Tibial artery (tissue), 4 donors: ENCODE measurements at places on chromosomes 7 and 10.

- no peak for DNase-seq
Measured at GRCh38 chr10:35347121-35347562, 10.8 kb downstream of the CCNY start.

DNA sequence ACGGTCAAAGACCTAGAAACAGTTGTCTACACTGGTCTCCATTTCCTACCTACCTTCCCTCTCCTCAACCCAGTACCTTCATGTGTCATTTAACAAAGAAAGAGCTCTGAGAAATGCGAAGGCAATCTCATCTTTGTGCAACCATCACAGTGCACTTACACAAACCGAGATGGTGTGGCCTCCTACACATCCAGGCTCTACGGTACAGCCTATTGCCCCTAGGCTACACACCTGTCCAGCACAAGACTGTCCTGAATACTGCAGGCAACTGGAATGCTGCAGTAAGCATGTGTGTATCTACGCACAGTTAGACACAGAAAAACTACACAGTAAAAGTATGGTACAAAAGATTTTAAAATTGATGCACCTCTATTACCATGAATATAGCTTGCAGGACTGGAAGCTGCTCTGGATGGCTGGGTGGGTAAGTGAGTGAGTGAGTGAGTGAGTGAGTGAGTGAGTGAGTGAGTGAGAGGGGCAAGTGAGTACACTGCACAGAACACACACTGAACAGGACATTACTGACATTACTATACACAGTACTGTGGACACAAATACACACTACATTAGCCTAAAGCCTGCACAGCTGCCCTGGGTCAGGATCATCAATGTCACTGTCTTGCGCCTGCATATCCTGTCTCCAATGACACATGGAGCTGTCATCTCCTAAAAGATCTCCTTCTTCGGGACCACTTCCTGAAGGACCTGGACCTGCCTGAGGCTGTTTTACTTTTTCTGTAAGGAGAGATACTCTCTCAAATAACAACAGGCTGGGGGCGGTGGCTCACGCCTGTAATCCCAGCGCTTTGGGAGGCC, 18.5 kb downstream of the ITGB1 start:
- no peak for DNase-seq

DNA sequence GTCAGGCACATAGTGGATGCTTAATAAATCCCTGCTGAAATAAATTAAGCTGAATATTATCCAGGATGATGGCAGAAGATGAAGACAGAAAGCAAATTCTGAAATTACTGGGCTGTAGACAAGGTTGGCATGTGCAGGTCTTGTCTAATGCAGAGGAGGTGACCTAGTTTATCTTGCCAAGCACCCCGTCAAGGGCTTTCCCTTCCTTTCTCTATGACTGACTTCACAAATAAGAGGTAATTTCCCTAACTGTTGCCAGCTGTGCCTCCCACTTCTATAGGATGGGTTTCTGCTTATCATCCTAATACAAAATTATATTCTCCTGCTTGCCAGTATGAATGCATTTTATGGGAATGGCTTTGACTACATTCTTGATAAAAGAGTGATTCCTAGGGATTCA, 38.0 kb downstream of the LHFPL3 start:
- DNase-seq: no peak

- no peak for DNase-seq
Measured at GRCh38 chr10:4131407-4132215, 346.6 kb upstream of the KLF6 start.

GRCh38 chr10:70097459-70097858, 35.2 kb downstream of the AIFM2 start:
- no peak for DNase-seq

- DNase-seq: no peak
Measured at GRCh38 chr7:124056234-124056633, 23.4 kb upstream of the TMEM229A start.

DNA sequence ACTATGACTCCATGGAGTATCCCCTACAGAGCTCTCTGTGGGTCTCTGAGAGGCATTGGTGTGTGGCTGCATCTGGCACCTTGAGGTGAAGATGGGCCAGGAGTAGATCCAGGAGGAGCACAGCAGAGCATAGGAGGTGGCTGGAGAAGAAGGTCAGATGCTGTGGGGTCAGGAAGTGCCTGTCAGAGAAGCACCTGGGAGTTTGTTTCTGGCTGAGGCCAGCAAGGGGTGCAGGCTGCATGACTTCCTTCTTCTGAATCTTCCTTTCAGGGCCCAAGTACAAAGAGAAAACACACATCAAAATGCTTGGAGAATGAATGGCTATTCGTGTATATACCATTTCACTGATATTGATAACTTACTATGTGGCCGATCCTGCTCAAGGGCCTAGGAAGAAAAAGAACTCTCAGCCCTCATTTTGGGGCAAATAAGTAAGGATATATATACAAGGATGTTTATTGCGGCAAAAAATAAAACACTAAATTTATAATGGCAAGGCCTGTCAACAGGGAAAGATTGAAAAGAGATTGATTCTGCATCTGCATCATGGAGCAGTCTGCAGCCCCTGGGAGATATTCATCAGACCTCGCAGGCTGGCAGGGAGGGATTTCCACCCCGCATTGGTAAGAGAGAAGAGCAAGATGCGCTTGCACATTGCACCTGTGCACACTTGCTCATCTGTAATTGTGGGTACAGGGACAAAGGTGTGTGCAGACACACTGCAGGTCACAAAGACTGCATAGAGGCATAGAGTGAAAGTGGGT, 39.2 kb downstream of the PTPRE start:
- no peak for DNase-seq

GRCh38 chr10:58140054-58140453, 127.6 kb downstream of the IPMK start:
- no peak for DNase-seq

DNA sequence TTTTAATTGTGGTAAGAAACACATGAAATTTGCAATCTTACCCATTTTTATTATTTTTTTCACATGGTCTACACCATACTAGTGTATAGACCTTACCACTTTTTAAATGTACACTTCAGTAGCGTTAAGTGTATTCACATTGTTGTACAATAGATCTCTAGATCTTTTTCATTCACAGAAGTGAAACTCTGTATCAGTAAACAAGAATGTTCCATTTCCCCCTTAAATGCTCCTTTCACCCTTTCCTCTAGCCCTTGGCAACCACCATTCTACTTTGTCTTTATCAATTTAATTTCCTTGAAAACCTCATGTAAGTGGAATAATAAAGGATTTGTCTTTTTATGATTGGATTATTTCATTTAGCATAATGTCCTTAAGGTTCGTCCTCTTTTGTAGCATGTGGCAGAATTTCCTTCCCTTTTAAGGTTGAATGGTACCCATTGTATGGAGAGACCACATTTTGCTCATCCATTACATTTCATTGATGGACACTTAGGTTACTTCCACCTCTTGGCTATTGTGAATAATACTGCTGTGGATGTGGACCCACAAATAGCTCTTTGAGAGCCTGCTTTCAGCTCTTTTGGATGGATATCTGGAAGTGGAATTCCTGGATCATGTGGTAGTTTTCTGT, 45.7 kb downstream of the SNX10 start:
- DNase-seq: no peak

GRCh38 chr7:114942446-114943175, 20.7 kb downstream of the MDFIC start:
- DNase-seq: no peak

DNA sequence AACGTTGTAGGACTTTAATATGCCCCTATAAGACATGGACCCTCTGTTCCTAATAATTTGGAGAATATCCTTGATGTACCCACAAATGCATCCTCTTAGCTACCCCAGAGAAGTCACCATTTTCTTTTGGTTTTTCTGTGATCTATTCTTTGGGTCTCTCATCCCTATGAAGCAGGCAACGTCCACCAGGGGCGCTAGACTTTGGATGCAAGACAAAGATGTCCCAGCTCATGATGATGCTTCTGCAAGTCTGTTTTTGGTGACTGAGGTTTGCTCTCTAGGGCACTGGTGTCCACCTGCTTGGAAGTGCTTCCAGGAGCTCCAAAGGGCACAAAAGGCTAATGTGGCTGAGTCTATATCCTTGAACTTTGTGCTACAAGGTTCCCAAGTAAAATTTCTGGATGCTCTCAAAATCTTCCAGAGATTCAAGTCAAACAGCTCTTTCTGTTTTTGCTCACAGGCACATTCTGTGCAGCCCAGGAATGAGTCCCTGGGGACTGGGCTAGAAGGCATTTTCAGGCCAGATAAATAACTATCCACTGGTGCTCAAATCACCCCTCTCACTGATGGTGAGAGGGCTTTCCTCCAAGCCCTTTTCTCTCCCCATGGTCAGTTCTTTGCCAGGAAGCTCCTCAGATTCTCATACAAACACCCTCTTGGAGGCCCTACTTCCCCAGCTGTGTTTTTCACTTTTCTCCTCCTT, 166.4 kb downstream of the C7orf25 start:
- no peak for DNase-seq

- peak; percentile 77 for DNase-seq
Measured at GRCh38 chr7:74174606-74175082, 488 bp downstream of the EIF4H start.

DNA sequence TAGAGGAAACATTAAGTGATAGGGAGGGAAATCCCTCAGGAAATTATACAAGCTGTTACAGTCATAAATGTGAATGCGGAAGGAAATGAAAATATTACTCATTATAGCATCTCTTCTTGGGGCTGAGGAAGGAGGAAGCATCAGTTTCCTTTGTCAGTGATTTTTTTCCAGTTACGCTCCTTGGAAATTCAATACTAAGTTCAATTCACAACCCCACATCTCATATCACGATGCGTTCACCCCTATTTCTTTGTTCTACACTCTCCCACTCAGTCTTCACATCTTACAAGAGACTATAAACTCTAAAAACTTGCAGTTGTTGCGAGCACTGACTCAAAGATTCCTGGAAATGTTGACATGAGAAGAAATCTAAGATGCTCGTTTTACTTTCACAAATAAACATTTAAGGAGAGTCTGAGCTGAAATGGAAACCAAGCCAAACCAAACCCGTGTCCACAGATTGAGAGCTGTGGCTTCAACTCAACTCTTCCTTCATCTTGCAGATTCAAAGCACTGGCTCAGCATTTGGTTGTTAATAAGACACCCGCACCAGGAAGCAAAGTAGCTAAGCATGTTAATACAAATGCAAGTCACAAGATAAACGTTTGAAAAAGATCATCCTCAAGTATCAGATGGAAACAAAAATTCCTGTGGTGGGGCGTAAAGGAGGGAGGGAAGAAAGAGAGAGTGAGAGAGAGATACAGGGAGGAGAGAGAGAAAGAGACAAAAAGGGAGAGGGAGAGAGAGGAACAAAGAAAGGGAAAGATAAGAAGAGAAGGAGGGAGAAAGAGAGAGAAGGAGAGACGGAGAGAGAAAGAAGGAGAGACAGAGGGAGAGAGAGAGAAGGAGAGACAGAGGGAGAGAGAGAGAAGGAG, 150.0 kb upstream of the RSU1 start:
- no peak for DNase-seq

- DNase-seq: no peak
Measured at GRCh38 chr10:4617589-4617988, 208.4 kb upstream of the AKR1E2 start.

DNA sequence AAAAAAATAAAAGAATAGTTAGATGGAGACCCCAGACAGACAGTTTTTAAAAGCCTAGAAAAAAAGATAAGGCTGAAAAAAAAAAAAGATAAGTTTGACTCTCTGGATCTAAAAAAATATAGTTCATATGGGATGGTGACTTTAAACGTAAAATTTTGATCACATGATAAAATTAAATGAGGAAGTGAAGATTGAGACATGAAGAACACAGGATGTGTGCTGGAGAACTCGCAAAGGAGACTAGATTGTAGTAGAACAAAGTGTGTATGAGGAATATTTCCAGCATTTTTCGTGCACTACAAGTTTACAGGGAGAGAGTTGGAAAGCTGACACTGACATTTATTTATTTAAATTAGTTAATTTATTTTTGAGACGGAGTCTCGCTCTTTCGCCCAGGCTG, 286.4 kb downstream of the PRPF18 start:
- DNase-seq: no peak

- no peak for DNase-seq
Measured at GRCh38 chr7:55260676-55261385, 104.3 kb upstream of the LANCL2 start.

GRCh38 chr10:91761721-91762120, 36.5 kb upstream of the TNKS2 start:
- no peak for DNase-seq

- DNase-seq: no peak
Measured at GRCh38 chr7:26188206-26188956, 12.2 kb downstream of the HNRNPA2B1 start.

GRCh38 chr7:28292834-28293526, 112.4 kb upstream of the JAZF1 start:
- no peak for DNase-seq

DNA sequence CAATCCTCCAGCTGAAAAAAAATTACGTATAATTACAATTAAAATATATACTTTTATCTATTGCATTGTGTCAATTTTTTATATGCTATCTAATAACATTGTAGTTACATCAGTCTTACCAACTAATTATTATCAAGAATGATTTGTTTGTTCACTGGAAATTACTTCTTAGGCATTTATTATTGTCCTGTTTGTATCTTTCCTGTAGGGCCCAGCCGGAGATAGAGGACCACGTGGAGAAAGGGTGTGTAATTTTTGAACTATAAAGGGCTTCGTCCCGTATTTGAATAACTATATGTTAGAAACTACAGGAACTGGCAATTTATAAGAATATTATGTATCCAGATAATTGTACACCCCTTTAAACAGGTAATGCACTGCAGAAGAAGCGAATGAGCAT, 4.1 kb downstream of the COL1A2 start:
- DNase-seq: no peak

DNA sequence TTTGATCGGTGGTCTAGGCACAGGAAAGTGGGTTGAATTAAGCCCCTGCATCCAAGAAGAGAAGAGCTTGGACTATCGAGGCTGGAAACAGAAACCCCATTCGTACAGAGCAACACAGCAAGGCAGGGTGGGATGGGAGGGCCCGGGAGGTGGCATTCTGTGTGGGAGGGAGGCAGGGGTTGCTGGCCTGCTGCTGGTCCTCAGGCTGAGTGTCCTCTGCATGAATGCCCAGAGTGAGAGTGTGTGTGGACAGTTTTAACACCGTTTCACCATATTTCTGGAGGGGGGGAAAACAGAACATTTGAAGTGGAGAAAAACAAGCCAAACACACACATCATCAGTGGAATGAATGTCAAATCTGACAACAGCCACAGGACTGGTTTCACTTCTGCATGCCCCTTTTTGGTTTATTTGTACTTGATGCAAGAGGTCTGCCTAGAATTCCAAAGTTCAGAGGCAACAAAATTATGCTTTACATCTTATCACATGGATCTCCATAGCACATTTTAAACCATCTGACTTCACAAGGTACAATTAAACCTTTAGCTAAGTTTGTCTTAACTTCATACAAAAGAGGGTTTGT, 11.1 kb upstream of the ENO4 start:
- DNase-seq: no peak

DNA sequence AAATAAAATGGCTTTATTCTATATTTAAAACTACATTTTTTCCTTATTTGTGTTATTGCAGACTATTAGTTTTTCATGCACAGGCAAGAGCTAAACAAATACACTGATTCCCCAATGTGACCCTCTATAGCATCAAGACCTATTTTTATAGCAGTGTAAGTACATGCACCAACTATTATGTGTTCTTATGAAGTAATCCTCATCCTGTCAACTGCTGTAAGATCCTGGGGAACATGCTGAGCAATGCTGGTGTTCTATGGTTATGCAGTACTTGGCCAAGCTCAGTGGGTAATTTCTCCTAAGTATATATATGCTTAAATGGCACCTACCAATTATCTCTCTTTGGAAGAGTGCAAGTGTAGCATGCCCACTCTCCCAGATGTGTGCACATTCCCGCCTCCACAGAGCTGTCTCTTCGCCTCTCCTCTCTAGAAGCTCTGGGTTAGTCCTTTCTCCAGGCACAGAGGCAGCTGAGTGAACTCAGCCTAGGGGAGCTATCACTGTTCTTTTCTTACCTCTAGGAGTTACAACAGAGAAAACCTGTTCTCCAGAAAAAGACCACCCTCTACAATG, 428.8 kb downstream of the KCNMA1 start:
- DNase-seq: no peak
